Foreskin keratinocyte (primary cell): ENCODE measurements at places on chromosomes 7 and 10. TPM values are rescaled to one million over a fixed set of nuclear protein-coding genes. Genes with fewer than 3 reads are reported as not detected.

- no peak for DNase-seq
Measured at GRCh38 chr7:35483568-35483967, 211.4 kb downstream of the HERPUD2 start.

TLX1 gene
- polyA plus RNA-seq: not detected in 2 replicates

DNA sequence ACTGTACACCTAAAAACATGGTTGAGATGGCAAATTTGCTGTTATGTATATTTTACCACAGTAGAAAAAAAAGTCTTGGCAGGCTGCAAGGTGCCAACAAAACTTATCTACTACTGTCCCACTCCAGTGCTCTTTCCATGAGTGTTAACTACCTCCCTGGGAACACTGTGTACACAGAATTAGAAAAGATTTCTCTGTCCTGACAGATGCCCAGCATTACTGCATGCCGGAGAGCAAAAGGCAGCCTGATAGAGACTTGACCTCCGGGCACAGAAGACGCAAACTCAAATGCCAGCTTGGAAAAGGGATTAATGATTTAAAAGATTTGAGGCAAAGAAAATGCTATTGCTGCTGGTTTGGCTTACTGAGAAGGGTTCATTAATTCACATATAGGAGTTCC, 228.8 kb downstream of the TMEM178B start:
- DNase-seq: no peak

GRCh38 chr10:101560298-101561067, 27.6 kb downstream of the POLL start:
- no peak for DNase-seq

- no peak for DNase-seq
Measured at GRCh38 chr10:118569241-118569881, 26.1 kb downstream of the PRLHR start.

FOXI2 gene
- not detected in 2 replicates for polyA plus RNA-seq

BMPR1A gene
- polyA plus RNA-seq: 3.3 and 4.4 TPM in 2 replicates

DNA sequence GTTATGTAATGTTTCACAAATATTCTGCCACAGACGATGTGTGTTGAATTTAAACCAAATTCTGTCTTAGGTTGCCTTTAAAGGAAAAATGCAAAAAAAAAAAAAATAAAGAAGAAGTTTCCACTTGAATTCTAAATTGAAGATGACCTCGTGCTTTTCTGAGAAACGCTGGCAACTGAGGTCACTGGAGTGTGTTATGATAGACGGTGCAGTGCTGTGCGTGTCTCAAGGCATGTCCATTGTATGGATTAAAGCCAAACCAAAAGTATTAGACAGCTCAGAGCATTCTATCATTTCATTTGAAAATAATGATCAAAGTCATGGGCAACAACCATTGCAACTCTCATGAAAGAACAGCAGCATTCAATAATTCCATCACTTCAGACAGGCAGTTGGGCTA, 483.9 kb downstream of the GRM8 start:
- no peak for DNase-seq

GRCh38 chr10:33423154-33423529, 88.7 kb upstream of the NRP1 start:
- no peak for DNase-seq

TRDMT1 gene
- polyA plus RNA-seq: 2.8 and 3.2 TPM in 2 replicates

HOXA5 gene
- 2.4 and 3.0 TPM in 2 replicates for polyA plus RNA-seq

DNA sequence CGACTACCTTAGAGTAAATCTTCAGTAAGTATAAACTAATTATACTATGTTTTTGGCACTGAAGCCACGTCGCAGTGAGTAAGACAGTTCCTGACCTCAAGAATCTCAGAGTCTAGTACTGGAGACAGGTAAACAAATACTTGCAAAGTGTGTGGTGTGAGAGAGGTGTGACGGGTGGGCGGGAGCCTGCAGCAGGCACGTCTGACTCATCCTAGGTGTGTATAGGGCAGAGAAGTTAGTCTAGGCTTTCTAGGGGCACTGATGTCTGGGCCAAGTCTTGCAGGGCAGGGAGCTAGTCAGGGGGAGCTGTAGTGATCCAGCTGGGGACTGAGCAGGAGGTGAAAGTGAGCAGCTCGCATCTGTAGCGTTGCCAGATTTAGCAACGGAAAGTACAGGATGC, 35.9 kb upstream of the SFTPD start:
- peak; percentile 87 for DNase-seq

GRCh38 chr7:55066524-55066923, 47.7 kb downstream of the EGFR start:
- DNase-seq: no peak

DNA sequence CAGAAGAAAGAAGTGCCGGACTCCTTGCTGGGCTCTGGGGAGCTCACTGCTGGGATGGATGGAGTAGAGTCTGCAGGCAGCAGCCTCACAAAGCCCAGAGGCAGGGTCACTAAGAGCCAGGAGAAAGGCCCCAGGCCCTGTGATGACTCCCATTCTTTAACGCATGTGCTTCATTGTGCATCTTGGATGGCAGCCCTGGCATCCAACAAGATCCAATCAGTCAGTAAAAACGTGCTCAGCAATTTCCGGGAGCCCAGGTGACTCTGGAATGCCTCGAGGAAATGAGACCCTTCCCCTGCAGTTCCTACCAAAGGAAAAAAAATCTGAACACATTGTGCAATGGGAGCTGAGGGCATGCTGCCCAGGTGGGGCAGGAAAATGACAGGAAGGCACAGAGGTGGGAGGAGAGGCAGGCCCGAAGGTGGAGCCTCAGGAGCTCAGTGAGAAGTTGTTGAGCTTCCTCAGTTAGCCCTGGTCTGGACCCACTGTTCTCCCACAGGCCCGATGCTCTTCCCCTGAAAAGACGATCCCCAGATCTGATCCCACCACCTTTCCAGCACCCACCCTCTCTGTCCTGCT, 60.7 kb upstream of the TMEM72 start:
- no peak for DNase-seq

ZP3 gene
- 9.8 and 10.3 TPM in 2 replicates for polyA plus RNA-seq

CRPPA gene
- polyA plus RNA-seq: 0.18 and 0.23 TPM in 2 replicates

- no peak for DNase-seq
Measured at GRCh38 chr10:132152896-132153580, 33.7 kb upstream of the DPYSL4 start.

TFPI2 gene
- 19.3 and 71.3 TPM in 2 replicates for polyA plus RNA-seq
